Mammary epithelial cell (primary cell): ENCODE measurements at places on chromosomes 7 and 10. TPM values are rescaled to one million over a fixed set of nuclear protein-coding genes. Genes with fewer than 3 reads are reported as not detected.
A peak's percentile ranks its signal among the peaks of the same experiment; 100 is the strongest.

PKD2L1 gene
- polyA plus RNA-seq, result not detected

EZH2 gene
- polyA plus RNA-seq, result 17.7 TPM

FFAR4 gene
- polyA plus RNA-seq, result not detected

- no peak for DNase-seq
Measured at GRCh38 chr7:66539902-66540375, 88.7 kb upstream of the KCTD7 start.

DNA sequence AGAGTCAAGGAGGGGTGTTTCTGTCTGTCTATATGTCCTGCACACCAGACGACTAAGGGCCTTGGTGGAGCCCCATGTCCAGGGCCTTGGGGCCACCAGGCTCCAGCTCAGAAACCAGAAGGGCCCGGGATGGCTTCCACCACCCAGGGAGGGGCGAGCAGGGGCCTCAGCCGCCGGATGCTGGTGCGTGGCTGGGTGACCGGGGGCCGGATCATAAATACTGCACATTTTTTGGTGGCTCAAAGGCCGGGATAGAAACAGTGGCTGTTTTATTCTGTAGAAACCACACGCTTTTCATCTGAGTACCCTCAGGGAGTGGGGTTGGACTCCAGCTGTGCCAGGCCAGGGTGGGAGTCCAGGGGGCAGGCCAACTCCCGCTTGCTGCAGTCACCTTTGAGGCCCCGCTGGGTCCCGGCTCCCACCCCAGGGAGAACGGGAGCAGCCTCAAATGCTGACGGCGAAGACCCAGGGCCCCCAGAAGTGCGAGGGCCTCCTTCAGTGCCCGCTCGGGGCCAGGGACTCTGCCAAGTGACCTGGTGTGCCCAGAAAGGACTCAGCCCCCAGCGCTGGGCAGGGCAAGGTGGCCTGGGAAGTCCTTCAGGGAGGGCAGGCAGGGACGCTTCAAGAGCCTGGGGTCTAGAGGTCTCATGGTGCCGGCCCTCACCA lies 28.2 kb downstream of the PDGFA start:
- no peak for DNase-seq

DNA sequence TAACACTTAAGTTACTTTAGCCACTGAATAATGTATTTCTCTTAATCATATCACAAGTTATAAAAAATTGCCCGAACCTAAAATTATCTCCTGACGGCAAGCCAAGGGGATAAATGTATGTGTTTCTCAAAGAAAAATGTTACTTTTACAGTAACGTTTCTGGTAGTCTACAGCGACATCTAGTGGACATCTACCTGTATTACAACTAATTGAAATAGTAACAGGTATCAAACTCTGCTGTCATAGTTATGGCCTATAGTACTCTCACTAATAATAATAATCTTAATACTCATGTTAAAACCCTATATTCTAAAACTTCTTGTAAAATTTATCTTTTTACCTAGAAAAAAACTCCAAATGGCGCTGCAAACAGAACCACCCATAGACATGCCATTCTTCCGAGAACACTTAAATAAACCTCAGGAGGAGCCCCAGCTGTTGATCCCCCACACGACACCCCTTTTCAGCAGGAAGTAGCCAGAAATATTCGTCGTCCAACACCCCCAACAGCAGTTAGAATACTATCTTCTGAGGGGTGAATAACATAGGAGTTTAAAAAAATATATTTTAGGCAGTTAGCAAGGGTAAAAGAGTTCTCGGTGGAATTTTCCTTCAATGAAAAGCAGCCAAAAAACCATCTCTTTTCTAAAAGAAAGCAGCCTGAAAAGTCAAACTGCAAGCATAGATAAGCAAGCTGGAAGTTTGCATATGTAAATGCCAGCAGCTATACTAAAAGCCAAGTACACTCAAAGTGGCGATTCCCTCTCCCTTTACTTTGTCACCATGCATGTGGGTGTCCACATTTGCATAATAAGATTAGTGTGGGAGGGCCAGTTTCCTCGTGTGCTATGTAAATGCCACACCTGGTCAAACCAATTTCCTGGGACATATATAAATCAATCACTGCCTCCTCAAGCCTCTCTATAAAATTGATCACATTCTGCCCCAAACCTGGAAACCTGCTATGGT lies 40.5 kb upstream of the ZNF107 start:
- DNase-seq, result no peak

DNA sequence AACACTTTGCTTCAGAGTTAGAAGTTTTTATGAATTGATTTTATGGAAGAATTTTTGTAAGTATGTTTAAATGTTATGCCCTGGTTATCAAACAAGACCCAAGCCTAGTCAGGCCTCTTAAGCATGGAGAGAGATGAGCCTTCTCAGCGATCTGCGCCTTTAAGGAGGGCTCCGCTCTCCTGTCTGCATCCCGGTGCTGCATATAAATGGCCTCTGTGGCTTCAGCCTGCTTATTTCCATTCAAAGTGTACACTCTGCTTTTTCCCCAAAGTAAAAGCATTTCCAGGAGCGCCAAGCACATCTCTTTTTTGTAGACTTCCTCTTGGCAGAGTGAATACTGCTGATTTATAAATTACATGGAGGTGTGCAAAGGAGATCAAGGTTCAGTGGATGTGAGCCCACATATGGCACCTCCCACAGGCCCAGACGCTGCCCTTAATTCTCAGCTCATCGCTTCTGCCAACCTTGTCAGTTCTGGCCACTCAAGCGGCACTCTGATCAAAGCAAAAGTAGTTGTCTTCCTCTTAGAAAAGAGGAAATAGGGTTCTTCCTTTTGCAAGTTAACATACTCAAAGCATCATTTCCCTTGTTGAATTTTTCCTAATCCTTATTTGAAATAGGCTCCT lies 70.0 kb upstream of the SFMBT2 start:
- DNase-seq, result no peak

DNA sequence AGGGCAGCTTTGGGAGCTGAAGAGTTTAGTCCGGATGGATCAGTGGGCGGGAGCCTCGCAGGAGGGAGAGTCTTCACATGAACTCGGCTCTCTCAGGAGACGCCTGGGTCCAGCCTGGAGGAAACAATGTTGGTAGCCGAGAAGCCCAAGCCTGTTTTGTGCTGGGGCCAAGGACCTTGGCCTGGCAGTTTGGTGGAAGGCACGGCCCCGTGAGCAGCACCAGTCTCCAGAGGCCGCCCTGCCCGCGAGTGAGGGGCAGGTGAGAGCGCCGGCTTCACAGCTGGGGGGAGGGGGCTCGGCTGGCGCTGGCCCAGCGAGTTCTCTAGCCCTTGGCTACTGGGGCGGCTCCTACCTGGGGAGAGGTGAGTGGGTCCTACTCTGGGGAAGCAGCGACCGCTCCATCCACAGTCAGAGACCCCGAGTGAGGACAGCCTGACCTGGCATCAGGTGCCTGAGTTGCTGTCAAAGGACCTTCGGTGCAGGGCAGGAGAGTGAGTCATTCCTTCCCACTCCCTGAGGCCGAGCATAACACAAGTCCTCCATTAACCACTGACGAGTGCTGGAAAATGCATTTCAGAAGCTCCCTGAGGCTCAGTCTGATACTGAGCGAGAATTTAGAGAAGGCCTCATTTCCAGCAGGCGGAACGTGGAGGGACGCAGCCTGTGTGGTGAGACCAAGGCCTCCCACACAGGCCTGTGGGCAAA lies 89.3 kb upstream of the DIP2C start:
- peak; percentile 11 for DNase-seq

DNA sequence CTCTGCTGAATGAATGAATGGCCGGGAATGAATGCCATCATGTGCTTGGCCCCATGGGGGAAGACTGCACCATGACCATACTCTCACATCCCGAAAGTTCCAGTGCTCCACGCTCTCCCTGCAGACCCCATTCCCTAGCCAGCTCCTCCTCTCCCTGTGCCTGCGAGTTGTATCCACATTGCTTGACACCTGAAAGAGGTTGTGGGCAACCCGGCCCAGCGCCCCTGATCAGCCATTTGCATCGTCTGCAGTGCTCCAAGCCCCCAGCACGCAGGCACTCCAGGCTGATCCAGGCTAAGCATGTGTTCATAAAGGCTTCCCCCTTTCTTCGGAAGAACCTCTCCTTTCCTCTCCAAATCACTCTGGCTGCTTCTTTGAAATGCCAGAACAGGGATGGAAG lies 354.4 kb upstream of the MKI67 start:
- no peak for DNase-seq

DNA sequence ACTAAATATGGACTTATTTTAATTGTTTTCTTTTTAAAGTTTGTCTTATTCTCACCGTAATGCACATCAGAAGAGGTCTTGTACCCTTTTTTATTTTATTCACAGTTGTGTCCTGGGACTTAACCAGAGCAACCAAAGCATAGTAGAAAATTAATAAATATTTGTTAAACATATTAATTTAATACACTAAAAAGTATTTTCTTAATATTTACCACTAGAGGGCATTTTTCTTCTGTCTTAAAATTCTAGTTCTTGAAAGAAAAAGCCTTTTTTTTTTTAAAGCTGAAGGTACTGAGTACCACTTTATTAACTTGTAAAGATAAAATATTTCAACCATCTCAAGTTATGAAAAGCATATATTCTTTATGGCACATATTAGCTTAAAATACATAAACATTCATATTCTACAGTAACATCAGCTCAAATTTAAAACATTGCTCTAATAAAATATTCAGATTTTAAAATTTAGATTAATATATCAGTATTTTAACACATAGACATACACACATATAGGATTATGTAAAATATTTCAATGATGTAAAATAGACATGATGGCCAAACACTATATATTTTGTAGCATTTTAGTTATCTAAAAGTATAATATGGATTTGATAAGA lies 260.4 kb downstream of the SEMA3A start:
- no peak for DNase-seq

DNA sequence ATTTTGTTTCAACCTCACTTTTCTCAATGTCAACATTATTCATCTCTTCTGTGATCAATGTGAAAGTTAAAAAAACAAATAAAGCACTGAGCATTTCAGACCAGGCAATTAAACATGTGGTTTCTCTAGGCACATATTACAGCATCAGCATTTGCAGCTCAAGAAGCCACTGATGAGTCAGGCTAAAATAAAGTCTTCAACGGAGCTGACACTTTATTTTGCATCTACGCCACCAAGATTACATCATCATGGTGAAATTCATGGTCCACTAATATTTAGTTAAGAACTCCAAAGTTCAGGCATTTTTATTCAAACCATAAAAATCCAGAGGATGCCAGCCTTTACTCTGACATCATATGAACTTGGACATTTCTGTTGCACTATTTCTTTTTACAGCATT lies 33.0 kb downstream of the MAGI2 start:
- peak; percentile 62 for DNase-seq
